Astrocyte of the cerebellum (primary cell): ENCODE measurements at places on chromosomes 1 and 21.

- no peak for DNase-seq
Observed at GRCh38 chr1:116379674-116380498, 6.8 kb downstream of the ATP1A1 start.

DNA sequence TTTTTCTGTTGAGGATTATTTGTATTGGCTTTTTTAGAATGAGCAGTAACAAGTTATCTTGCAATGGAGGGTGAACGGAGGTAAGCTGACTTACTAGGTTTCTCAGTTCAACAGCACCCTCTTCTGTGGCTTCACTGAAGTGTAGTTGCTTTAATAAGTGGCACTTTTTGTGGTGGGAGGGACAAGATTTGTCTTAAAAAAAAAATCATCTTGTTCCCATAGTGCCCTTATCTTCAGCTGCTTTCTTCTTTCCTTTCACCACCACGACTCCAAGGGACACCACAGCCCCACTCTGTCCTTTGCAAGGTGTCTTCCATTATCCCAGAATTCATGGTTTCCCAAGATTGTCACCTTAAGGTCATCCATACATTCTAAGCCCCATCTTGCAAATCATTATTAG, 92.9 kb downstream of the PIGK start:
- DNase-seq, result peak; percentile 76

DNA sequence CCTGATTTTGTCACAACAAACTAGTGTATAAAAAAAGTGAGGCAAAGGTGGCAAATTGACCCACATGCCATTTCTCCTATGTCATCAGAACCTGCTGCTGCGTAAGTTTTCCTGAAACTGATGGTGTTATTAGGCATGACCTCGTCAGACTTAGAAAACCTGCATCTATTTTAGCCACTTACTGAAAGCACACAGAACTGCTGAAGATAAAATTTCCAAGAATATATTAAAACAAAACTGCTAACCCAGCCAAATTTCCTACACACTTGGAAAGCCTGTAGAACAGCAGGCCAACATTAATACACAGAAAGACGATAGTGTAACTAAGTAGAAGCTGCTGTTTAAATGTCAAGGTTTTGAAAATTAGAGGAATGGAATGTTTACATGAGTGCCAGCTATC, 674.5 kb upstream of the CXADR start:
- DNase-seq, result peak; percentile 33

DNA sequence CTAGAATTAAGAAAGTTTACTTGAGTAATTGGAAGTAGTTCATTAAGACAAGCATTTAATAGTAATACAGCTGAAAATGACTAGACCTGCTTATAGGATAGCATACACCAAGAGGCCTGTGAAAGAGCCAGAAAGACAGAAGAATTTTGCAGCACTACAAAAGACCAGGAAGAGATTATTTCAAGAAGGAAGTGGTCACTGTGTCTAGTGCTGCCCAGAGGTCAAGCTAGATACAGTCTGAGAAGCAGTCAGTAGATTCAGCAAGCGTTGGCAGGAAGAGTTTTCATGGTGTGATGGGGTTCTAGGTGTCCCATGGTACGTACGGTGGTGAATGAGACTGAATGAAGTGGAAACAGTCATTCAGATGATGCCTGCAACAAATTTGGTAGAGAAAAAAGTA, 31.5 kb downstream of the RGS8 start:
- no peak for DNase-seq

DNA sequence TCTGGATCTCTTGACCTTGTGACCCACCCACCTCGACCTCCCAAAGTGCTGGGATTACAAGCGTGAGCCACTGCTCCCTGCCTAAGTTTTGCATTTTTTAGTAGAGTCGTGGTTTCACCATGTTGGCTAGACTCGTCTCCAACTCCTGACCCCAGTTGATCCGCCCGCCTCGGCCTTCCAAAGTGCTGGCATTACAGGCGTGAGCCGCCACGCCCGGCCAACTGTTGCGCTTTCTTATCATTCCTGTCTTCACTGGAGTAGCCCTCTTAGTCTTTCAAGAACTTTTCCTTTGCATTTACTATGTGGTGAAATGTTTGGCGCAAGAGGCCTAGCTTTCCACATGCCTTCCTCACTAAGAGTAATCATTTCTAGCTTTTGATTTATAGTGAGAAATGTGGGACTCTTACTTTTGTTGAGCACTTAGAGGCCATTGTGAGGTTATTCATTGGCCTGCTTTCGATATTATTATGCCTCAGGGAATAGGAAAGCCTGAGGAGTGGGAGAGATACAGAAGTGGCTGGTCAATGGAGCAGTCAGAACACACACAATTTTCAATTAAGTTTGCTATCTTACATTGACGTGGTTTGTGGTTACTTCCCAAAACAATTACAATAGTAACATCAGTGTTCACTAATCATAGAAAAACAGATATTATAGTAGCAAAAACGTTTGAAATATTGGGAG, 111.0 kb downstream of the ZMYM4 start:
- no peak for DNase-seq

GRCh38 chr1:67634396-67634935, 50.5 kb upstream of the GADD45A start:
- DNase-seq, result no peak

- peak; percentile 89 for DNase-seq
Observed at GRCh38 chr1:151945725-151946722, 36.7 kb upstream of the THEM4 start.
